Lower lobe of right lung (tissue), 2 donors: ENCODE measurements at places on chromosomes 7 and 10. TPM values are rescaled to one million over a fixed set of nuclear protein-coding genes. Genes with fewer than 3 reads are reported as not detected.
A peak's percentile ranks its signal among the peaks of the same experiment; 100 is the strongest.

DNA sequence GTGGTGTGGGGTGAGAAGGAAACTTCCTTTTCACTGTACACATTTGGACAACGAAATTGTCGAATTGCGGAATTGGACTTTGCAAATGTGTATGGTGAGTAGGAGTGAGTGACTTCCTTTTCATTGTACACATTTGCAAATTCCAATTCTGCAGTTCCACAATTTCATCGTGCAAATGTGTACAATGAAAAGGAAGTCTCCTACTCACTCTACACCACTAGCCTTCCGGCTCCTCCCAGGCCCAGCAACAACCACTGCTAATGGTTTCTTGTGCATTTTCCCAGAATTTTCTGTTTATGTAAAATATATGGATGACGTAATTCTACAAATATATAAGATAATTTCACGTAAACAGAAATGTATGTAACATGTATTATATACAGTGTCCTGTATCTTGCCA is 118.5 kb downstream of the ARL4A start:
- H3K4me3 ChIP-seq = no peak overlapping the region
- no peaks in the 10 kb centered on the region for H3K4me1 ChIP-seq
- H3K36me3 ChIP-seq = no peaks in the 10 kb centered on the region
- peak; percentile 49 for DNase-seq
- no peaks in the 10 kb centered on the region for H3K27me3 ChIP-seq

DNA sequence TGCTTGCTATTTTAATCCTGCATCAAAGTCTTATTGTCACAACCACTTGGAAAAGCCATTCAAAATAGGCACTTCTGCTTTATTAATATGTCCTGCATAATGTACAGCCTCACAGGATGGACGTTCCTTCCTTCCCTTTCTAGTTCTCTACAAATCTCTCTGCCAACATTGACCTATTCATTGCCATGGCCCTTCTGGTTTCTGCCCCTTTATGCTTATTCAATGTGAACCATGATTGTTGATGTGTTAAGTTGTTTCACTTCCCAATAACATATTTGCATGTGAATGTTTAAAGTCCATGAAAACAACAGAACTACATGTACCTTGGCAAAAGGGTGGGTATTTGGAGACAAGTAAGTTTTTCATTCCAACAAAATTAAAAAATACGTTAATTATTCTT is 45.7 kb downstream of the COL28A1 start:
- H3K4me3 ChIP-seq = no peak overlapping the region
- no peaks in the 10 kb centered on the region for H3K36me3 ChIP-seq
- H3K27me3 ChIP-seq = no peaks in the 10 kb centered on the region
- DNase-seq = no peak

DNA sequence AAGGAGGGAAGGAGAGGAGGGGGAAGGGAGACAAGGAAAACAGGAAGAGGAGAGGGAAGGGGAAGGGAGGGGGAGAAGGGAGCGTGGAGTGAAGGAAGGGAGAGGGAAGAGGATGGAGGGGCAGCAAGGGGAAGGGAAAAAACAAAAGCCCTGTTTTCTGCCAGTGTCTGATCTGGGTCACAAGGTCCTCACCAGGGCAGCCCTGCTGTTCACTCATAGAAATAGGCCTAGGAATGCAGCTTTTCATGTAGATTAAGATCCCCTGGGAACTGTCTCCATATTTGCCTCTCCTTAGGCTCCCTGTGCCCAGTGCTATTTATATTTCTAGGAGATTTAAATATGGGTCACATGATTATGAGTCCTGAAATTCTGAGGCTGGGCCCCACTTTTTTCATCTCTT is 790.7 kb downstream of the TNS3 start:
- H3K36me3 ChIP-seq = no peaks in the 10 kb centered on the region
- no peak for DNase-seq
- H3K4me1 ChIP-seq = no peaks in the 10 kb centered on the region

DNA sequence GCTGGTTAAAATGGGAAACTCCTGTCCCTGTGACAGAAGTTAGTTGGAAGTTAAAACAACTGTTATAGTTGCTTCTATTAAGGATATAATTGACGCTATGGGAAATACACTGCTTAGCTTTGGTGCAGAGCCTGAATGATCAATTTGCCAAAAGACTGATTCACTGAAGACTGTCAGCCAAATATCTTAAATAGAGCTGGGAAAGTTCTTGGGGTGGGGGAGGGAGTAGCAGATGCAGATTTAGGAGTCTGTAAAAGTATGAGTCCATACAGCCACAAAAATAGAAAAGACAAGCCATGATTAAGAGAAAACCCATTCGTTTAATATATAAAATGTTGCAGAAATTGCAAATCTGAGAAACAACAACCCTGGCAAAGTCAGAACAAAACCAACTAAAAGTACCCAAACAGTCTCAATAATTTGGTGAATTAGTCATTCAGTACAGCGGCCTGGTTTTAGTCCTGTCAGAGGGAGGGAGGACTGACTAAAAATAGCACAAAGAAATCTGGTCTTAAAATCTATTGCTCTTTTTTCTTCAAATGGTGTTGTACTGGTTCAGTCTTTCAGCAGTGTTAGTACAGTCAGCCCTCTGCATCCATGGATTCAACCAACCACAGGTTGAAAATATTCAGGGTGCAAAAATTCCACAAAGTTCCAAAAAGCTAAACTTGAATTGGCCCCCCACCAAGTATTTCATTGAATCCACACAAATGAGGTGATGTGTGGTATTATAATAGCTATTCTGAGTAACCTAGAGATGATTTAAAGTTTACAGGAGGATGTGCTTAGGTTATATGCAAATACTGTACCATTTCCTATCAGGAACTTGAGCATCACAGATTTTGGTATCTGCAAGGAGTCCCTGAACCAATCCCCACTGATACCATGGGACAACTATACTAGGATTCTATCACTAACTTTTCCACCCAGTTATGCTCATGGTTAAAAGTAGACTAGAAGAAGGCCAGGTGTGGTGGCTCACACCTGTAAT is 30.0 kb downstream of the STK17A start:
- H3K27me3 ChIP-seq = no peaks in the 10 kb centered on the region
- peaks cover 11% of the 10 kb centered on the region for H3K4me1 ChIP-seq
- H3K27ac ChIP-seq = no peak overlapping the region
- H3K36me3 ChIP-seq = peaks cover 73% of the 10 kb centered on the region

- H3K4me1 ChIP-seq = no peaks in the 10 kb centered on the region
- DNase-seq = no peak
- no peaks in the 10 kb centered on the region for H3K36me3 ChIP-seq
- H3K4me3 ChIP-seq = no peak overlapping the region
- H3K27ac ChIP-seq = no peak overlapping the region
Observed at GRCh38 chr7:73749931-73750776, 11.6 kb upstream of the ABHD11 start.

DNA sequence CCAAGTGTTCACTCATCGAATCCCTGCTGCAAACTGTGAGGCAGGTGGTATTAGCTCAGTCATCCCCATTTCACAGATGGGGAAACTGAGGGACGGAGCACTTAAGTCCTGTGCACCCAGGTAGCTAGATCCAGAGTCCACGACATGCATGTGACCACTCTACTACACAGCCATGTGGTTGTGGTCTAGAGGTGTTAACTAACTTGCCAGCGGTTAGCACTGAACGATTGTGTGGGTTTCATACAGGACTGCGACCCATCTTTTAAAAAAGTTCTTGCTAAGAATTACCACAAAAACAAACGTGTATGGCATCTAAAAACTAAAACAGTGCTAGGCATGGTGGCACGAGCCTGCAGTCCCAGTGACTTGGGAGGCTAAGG is 16.1 kb upstream of the ABCC2 start:
- no peak overlapping the region for H3K27ac ChIP-seq
- no peaks in the 10 kb centered on the region for H3K4me1 ChIP-seq
- no peaks in the 10 kb centered on the region for H3K36me3 ChIP-seq
- no peak for DNase-seq
- no peaks in the 10 kb centered on the region for H3K27me3 ChIP-seq

- no peak overlapping the region for H3K27ac ChIP-seq
- no peak overlapping the region for H3K4me3 ChIP-seq
- DNase-seq = no peak
- no peaks in the 10 kb centered on the region for H3K36me3 ChIP-seq
- H3K27me3 ChIP-seq = no peaks in the 10 kb centered on the region
Observed at GRCh38 chr10:123742751-123743440, 76.7 kb downstream of the GPR26 start.

- H3K4me3 ChIP-seq = no peak overlapping the region
- no peak overlapping the region for H3K27ac ChIP-seq
- H3K36me3 ChIP-seq = no peaks in the 10 kb centered on the region
- DNase-seq = no peak
Observed at GRCh38 chr10:15572531-15573045, 147.1 kb downstream of the ITGA8 start.

DNA sequence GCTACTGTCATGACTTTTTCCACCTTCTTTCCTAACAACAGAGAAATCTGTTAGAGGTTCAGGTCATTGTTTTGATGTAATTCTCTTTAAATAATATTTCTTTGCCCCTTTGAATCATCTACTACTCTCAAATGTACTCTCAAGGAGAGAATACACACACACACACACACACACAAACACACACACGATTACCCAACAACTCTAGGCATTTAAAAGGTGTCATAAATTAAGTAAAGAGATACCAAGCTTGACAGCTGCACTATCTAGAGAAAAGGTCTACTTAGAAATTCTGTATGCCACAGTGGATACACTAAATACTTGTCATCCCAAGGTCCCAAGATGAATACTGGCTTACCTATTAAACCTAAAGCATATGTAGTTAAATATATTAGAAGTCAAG is 4.8 kb downstream of the PANK1 start:
- no peak for DNase-seq
- no peak overlapping the region for H3K4me3 ChIP-seq
- H3K36me3 ChIP-seq = no peaks in the 10 kb centered on the region
- no peak overlapping the region for H3K27ac ChIP-seq
- H3K27me3 ChIP-seq = no peaks in the 10 kb centered on the region

GRCh38 chr7:51344406-51345138 is 28.0 kb upstream of the COBL start:
- H3K4me1 ChIP-seq = no peaks in the 10 kb centered on the region
- H3K27me3 ChIP-seq = no peaks in the 10 kb centered on the region
- no peak overlapping the region for H3K4me3 ChIP-seq
- no peak for DNase-seq

The RPEL1 gene
- total RNA-seq = 0.30 TPM

The CACNB2 gene
- total RNA-seq = 1.4 TPM

The STEAP2 gene
- 13.4 TPM for total RNA-seq

The KLF14 gene
- not detected for total RNA-seq
